ENCODE measurements at places on chromosomes 3 and 15.
A peak's percentile ranks its signal among the peaks of the same experiment; 100 is the strongest.

DNA sequence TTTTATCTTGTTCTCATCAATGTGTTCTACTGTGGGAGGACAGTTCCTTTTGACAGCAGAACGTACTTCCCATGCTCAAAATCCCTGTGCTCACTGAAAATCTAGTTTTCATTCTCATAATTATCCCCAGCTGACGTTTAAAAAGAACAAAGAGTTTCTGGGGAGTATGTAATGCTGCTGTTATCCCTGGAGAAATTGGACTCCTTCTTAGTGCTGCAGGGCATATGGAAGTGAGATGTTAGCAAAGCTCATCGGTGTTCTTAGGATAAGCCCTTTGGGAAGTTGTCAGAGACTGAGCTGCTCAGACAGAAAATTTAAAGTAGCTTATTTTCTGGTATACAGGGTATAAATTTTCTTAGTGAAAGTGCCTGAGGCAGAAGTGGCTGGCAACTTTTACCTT is 66.5 kb downstream of the CDAN1 start:
- DNase-seq, result no peak

- DNase-seq, result peak; percentile 51
These were observed 130.2 kb downstream of the CHSY1 start for GRCh38 chr15:101121511-101122090.

- no peak for DNase-seq
These were observed 2.8 kb downstream of the SERP1 start for GRCh38 chr3:150543531-150543930.

- DNase-seq, result no peak
These were observed 7.2 kb upstream of the ZNF609 start for GRCh38 chr15:64452988-64453688.

- DNase-seq, result no peak
These were observed 104.4 kb downstream of the PPP2R3A start for GRCh38 chr3:136069933-136070332.
